ENCODE measurements at places on chromosomes 3 and 15.

GRCh38 chr15:93195109-93195508 is 106.1 kb upstream of the RGMA start:
- DNase-seq: no peak

GRCh38 chr15:90720131-90720530 is 3.0 kb downstream of the BLM start:
- no peak for DNase-seq

- peak; percentile 81 for DNase-seq
Measured at GRCh38 chr3:64595253-64595694, 92.5 kb downstream of the ADAMTS9 start.

- DNase-seq: no peak
Measured at GRCh38 chr15:98612490-98613110, 35.7 kb upstream of the IGF1R start.

DNA sequence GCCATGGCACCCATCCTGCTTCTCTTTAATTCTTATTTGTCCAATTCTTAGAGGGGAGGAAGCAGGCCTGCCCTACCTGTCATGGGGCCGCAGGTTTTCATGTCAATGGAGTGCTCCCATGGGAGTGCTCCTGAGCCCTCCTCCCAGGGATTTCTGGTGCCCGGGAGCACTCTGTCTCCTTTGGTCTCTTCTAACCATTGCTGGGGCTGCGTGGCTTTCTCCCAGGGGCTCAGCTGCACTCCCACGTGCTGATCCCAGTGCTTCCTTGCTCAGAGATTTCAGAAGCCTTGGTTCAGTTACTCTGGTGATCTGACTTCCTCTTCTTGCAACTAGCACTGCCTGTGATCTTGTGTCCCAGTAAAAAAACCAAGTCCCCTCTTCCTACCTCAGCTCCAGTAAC is 68.0 kb upstream of the ARL8B start:
- peak; percentile 38 for DNase-seq

GRCh38 chr3:17515445-17516234 is 226.8 kb downstream of the TBC1D5 start:
- DNase-seq: no peak

DNA sequence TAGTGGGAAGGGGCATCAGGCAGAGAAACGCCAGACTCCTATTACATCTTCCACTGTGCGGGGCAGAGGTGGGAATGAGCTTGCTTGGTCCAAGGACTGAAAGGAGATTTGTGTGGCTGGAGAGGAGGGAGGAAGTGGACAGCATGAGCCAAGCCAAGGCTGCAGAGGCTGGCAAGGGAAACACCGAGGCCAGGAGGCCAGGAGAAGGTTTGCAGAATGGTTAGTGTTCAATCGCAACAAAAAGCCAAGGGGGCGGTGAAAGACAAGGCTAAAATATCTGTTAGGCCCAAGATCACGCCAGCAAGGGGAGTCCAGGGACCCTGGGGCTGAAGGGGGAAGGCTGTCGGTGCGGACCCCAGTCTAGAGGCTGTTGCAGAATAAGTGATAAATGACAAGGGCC is 75.8 kb downstream of the CPN2 start:
- peak; percentile 36 for DNase-seq

DNA sequence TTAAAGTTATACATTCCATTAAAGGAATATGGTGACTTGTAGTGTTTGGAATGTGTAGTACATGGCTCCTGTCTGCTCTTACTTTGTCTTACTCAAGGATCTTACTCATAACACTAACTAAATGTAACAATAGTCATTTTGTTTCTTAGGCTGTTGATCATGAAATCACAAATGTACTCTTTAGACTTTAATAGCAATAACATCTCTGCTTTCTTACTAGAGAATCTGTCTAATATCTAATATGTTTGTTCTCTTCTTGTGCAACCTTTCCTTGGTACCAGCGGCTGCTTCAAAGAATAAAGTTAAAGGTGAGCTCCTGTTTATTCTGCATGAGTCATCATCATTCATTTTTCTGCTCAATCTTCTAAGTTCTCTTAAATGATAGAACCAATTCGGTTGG is 767.5 kb downstream of the CADM2 start:
- no peak for DNase-seq

- no peak for DNase-seq
Measured at GRCh38 chr3:117871934-117872333, 1162.4 kb downstream of the TUSC7 start.

GRCh38 chr3:113161661-113162060 is 49.7 kb upstream of the BOC start:
- no peak for DNase-seq

GRCh38 chr3:13552857-13553652 is 4.1 kb downstream of the FBLN2 start:
- no peak for DNase-seq

DNA sequence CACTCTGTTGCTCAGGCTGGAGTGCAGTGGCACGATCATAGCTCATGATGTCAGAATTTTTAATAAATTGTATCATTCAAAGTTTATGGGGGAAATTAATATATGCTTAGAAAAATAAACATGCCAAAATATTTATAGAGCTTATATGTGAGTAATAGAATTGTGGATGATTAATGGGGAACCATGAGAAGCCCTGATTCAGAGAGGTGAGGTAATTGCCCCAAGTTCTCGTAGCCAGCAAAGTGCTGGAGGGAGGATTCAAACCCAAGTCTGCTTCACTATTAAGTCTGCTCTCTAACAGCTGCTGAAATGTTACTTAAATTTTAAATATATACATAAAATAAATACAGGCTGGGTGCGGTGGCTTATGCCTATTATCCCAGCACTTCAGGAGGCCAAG is 26.2 kb upstream of the IGF2BP2 start:
- DNase-seq: no peak

- DNase-seq: no peak
Measured at GRCh38 chr3:174132421-174133042, 726.6 kb upstream of the NAALADL2 start.

DNA sequence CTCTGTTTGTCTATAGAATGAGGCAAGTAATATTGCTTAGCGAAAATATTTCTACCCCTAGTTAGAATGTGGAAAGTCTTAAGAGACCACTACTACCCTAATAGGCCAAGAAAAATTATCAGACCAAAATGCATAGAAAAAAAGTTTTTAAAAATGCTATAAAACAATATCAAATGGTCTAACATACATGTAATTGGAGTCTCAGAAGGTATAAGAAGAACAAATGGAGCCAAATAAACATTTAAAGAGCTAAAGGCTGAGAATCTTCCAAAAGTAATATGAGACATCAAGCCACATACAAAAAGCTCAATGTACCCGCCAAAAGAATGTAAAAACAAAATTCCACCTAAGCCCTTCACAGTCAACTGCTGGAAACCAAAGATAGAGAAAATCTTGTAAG is 133.5 kb upstream of the GADL1 start:
- no peak for DNase-seq

DNA sequence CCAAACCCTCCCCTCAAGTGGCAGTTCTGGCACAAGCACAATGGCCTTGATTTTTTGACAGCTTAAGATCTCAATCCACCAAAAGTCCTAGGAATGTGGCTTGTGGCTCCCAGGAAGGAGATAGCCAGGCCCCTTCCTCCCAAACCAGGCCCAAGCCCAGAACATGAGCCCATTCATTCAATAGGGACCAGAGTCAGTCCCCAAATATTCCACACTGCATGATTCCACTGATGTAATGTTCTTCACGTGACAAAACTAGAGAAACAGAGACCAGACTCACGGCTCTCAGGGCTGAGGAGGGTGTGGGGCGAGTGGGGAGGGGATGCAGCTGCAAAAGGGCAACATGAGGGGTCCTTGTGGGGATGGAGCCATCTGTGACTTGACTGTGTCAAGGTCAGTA is 25.5 kb downstream of the ABTB1 start:
- DNase-seq: no peak

DNA sequence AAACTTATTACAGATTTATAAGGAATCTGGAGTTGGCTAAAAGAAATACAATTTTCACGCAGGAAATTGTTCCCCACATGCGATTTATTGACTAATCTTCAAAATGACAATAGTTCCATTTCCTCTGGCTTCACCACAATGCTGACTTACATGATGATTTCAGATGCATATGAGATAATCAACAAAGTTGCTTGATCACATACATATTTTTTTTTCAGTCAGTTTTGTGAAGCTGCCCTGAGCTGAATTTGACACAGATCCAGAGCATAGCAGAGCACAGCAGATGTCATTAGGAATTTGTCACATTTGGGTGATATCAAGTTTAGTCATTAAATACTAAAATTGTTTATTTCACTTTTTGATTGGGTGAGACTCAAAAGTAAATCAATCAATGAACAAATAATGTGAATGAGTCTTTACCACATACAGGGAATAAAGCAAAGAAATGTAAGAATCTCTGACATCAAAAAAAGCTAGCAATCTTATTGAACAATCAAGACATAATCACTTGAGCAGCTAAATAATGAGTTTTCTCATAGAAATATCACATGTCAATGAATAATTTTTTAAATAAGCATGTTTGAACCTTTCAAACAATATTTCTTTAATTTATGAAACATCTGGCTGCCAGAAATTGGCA is 18.3 kb downstream of the CPB1 start:
- no peak for DNase-seq

- DNase-seq: no peak
Measured at GRCh38 chr3:123055352-123055751, 11.5 kb upstream of the PDIA5 start.

- DNase-seq: no peak
Measured at GRCh38 chr3:173630849-173631248, 233.3 kb downstream of the NLGN1 start.

- DNase-seq: no peak
Measured at GRCh38 chr3:185172086-185173049, 19.5 kb upstream of the C3orf70 start.

GRCh38 chr15:41051139-41051538 is 64.9 kb downstream of the INO80 start:
- DNase-seq: no peak

DNA sequence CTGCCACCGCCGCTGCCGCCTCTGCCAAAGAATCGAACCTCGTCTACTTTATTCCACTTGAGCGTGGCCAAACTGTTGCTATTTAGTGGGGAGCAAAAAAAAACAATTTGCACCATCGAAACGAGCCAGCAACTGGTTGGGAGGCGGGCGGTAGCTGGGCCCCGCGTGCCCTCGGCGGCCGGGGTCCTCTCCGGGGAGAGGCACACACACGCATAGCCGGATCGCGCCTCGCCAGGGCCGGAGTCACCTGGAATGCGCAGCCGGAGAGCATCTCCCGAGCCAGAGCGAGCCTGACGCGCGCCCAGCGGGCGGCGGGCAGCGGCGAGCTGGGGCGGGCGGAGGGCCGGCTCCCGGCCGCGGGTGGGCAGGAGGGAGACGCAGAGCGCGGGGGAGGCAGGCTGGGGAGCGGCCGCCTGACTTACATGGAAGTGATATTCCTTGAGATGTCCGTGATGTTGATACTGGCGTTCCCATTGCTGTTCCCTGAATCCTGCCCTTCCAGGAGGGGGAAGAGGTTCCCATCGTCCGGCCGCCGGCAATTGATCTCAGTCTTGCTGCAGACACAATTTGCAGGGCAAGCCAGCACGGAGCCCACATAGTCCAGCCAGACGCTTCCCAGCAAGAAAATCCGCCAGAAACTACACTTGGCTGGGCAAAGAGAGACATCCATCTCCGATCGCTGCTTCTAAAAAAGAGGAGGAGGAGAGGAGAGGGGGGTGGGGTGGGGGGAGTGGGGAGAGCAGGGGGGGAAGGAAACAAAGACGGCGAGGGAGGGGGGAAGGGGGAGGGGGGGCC is 858 bp downstream of the NTRK3 start:
- peak; percentile 62 for DNase-seq

GRCh38 chr15:101192081-101192480 is 59.8 kb downstream of the CHSY1 start:
- DNase-seq: no peak

- no peak for DNase-seq
Measured at GRCh38 chr15:66563126-66563525, 2.7 kb downstream of the LCTL start.

DNA sequence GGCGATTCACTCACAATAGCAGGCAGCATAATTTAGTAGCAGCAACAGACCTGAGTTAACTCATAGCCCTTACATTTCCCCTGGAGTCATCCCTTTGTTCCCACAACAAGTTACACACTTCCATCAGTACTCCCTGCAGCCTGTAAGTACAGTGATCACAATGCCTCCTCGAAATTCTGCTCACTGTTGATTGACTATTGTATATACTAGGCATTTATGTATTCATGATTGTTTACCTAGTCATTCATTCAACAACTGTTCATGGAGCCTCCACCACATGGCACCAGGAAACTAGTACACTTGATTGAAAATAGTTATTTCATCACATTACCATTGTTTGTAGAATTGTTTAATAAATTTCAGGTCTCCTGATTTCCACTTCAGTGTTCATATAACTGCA is 71.4 kb upstream of the P3H2 start:
- DNase-seq: no peak

DNA sequence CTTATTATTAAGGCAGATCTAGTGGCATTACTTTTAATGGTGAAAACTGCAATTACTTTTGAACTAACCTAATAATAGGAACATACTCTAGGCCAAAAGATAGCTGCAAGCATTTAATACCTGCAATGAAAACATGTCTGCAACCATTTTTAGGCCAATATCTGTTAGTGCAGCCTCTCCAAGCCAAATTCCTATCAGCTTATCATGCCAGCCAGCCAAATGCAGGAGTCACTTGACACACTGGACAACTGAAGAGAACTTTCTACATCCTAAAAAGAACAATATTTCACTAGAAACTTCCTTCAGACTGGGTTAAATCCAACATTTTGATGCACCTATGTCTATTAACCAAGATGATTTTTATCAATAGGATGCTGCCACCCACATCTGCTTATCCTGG is 33.8 kb downstream of the CCDC54 start:
- no peak for DNase-seq

GRCh38 chr3:99635348-99635747 is 3.0 kb upstream of the COL8A1 start:
- DNase-seq: no peak

GRCh38 chr15:40301467-40302179 is 6.1 kb downstream of the PLCB2 start:
- peak; percentile 21 for DNase-seq

- no peak for DNase-seq
Measured at GRCh38 chr3:78025916-78026315, 986.0 kb downstream of the ROBO2 start.

GRCh38 chr3:36214460-36214859 is 165.8 kb upstream of the STAC start:
- DNase-seq: no peak

DNA sequence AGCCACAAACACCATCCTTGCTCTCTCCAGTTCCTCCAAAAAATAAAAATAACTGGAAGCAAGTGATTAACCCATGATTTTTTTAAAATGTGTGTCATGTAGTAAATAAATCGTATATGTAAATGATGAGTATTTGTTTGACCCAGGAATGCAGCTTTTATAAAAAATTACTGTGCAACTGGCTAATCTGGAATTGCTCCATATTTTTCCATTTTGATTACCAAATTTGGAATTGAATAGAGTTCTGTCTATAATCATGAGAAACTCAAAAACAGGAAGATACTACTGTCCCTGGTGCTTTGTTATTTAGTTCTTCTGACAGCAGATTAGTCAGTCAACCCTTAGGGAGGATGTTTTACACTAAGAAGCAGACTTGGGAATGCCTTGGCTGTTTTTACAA is 116.2 kb downstream of the CCNL1 start:
- no peak for DNase-seq
